ENCODE measurements at places on chromosomes 1 and 21.

DNA sequence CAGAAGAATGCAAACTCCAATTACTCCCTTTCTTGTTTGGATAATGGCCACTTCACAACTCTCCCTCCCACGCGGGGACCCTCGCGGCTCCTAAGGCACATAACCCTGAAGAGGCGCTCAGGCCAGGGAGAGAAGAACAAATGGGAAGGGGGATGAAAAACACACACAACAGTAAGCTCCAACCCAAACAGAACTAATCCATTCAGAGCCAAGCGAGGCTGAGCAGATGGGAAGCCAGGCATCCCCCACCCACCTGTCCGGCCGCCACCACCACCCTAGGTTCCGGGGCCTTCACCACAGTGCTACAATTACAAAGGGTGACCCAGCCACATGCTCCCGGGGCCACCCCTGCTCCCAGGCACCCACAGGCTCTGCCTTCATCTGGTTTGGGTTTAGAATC is 101.5 kb downstream of the MRPL37 start:
- DNase-seq, result no peak

DNA sequence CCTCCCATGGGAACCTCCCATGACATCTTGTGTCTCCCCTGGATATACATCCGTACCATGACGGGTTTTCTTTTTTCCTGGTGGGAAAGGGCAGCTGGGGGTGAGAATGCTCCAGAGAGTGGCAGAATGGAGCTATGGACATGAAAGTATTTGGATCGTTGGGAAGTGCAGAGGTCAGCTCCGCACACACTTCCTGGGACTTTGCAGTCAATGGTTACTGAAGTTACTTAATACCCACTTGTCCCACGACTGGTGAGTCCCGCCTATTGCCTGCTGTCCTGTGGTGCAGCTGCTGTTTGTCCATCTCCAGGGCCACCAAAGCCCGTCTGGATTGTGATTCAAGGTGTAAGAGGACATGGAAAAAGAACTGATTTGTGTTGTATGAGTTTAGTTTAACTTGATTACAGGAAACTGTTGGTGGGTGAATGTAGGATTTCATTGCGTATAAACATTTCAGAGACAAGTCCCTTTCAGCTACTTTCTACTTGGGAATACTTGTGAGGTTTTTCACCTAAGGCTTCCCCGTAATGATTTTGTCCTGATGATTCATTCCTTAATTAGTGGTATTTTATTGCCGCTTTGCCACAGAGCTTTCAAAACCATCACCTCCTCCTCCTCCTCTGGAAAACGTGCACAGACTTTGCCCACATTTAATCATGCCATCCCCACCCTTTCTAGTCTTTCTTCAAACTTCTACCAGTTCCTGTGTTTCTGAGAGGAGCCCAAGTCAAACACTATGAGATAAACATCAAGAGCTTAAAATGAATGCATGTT is 308.8 kb downstream of the KIF26B start:
- no peak for DNase-seq

DNA sequence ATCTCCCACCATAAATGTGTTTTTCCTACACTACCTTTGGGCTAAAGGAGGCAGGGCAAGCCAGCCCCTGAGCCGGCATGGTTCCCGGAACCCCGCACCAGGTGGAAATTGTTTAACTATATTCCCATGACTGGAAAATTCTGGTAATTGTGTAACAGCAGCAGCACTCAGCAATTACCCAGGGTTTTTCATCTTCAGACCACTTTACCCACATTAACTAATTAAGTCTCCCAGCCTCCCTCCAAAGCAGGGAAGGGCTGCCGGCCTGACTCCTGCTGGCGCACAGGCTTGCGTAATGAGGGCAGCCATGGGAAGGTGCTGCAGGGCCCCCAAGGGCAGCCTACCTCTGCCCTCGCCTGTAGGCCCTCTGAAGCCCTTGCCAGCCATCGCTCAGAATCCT is 140.7 kb upstream of the VAMP3 start:
- no peak for DNase-seq

DNA sequence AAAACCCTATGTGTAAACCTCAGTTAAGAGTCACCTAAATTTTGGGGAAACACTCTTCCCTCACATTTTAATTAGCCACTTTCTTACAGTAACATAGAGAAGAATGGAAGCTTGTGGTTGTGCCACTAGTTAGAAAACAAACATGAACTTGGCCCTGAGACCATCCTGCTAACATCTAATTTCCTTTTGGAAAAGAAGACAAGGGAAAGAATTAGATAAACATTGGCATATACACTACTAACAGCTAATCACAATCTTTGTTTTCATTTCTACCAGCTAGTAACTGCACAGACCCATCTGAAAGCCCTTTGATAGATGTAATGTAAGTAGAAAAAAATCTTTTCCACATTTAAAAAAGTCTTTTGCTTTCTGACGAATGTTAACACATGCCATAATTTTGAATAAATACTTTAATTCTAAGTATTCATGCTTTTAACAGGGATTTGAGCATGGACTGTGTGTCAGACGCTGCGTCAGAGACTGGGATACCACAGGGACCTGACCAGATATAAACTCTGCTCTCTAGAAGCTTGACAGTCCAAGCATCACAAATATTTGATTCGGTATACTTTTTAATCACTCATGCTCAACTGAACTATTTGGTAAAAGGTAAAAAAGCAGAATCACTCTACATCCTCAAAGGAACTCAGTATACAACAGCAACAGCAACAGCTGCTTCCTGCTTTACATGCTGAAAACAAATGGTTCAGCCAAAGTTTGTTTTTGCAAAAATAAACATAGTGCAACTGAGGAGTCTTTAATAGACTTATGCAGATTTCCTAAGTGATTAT is 30.2 kb downstream of the DPH5 start:
- no peak for DNase-seq

GRCh38 chr1:67787746-67788145 is 45.5 kb downstream of the GNG12 start:
- DNase-seq, result no peak

GRCh38 chr1:179034720-179035119 is 9.0 kb downstream of the FAM20B start:
- no peak for DNase-seq

DNA sequence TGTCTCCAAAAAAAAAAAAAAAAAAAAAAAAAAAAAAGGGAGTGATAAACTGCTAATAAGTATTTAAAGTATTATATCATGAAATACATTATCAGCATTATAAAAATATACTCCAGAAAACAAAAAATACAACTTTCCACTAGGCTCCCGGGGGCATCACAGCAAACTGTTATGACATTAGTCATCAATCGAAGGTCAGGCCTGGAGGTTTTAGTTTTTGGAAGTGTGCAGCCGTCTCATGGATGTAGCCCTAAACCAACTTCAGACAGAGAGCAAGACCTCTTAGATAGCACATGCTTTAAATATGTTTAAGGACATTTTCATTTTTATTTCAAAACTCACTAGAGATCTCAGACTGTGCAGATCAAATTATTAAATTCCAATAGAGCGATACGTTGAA is 106.3 kb downstream of the RERE start:
- DNase-seq, result no peak

- no peak for DNase-seq
Observed at GRCh38 chr1:48532976-48533375, 61.0 kb upstream of the SPATA6 start.

DNA sequence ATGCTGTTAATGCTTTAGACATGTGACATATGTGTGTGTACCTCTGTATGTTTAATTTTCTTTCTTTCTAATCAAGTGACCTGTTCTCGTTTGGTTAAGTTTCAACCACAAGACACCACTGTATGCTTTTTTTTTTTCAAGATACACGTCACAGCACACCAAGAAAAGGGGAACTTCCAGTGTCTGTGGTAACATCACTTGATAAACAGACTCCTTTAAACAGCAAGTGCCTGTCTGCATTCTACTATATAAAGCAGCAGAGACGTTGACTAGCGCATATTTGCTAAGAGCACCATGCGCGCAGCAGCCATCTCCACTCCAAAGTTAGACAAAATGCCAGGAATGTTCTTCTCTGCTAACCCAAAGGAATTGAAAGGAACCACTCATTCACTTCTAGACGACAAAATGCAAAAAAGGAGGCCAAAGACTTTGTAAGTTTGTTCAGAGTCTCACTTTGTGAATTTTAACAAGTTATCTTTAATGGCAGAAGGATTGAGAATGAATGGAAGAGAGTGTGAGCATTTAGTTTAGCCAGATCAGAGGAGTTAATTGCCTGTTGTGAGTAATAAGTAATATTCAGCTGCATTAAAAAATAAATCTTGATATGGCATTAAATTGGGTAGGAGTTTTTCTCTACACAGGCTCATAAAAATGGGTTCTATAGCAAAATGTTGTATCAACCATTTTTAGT is at the start of gene RGS1:
Gene RGS1, plus strand, starts transcription at position 275 of the 691 bp plus-strand sequence. Its CDS starts 20 bp downstream, at position 295.
- peak; percentile 41 for DNase-seq

- DNase-seq, result no peak
Observed at GRCh38 chr1:245829194-245829593, 674.4 kb downstream of the KIF26B start.

DNA sequence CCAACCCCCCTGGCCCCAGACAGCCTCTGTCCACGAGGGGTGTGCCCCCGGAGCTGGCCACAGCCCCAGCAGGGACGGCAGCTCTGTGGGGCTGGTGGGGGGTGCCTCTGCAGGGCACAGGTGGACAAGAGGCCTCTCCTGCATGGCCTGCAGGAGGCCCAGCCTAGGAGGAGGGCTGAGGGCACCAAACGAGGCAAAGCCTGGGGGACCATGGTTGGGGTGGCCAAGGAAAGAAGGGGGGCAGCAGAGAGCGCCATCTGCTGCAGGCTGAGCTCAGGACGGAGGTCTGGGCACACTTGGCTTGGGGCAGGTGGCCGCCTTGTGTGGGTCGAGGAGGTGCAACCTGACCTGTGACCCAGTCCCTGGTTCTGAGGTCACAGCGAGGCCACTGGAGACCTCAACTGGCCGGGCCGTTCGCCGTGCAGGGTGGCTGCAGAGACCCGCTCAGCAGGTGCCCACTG is 27.3 kb downstream of the RRP1 start:
- DNase-seq, result no peak

GRCh38 chr21:41520560-41521442 is 12.8 kb upstream of the TMPRSS2 start:
- DNase-seq, result no peak

- DNase-seq, result peak; percentile 28
Observed at GRCh38 chr1:84724128-84724860, 34.0 kb upstream of the SSX2IP start.

DNA sequence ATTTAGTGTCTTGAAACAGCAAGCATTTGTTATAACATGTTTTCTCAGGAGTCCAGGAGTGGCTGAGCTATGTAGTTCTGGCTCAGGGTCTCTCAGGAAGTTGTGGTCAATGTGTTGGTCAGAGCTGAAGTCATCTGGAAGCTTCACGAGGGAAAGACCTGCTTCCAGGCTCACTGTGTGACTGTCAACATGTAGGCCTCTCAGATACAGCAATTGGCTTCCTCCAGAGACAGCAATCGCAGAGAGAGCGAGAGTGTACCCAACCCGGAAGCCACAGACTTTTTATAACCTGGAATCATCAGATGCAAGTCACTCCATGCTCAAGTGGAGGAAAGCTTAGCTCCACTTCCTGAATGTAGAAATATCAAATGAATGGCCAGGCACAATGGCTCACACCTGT is 40.9 kb downstream of the TNFRSF9 start:
- no peak for DNase-seq

DNA sequence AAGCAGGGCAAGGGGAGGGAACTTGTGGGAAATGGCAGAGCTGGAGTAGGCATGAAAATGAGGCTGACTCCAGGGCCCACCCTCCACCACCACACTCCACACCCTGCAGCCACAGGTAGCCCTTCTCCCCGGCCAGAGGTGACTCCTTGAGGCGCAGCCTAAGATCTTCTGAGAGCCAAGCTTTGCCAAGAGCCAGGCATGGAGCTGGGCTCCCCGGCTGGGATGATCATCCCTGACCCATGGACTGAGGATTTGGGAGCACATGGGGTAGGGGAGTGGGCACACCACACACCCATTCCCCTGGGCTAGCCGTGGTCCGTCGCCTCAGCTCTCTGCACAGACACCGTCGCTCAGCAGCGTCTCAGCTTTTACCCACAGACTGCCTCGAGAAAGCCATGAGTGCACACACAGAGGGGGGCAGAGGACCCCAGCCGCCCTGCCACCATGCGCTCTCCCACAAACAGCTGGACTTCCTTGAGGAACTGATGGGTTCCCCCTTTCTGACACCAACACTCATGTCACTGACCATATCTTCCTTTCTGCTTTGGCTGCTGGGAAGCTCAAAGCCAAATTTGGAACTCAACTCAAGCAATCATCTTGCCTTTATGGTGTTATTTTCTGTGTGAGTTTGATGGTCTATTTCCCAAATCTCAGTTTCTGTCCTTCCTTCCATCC is 123.6 kb upstream of the RUNX3 start:
- DNase-seq, result no peak

DNA sequence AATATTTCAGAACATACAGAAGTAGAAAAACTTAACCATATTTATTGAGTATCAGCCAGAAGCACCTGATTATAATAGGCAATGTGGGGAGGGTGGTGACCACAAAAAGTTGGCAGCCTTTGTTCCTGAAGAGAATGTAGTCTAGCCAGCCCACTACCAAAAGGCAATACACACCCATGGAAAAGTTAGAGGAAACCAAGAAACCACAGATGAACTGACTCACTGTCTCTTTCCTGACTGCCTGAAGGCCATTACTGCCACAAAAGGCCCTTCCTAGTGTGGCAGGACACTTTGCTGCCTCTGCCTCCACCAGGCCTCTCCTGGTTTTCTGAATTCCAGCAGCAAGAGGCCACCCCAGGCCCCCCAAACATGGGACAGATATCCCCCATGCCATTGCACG is 14.6 kb upstream of the PROX1 start:
- DNase-seq, result no peak

GRCh38 chr1:212487286-212487685 is 54.6 kb downstream of the NENF start:
- DNase-seq, result no peak

DNA sequence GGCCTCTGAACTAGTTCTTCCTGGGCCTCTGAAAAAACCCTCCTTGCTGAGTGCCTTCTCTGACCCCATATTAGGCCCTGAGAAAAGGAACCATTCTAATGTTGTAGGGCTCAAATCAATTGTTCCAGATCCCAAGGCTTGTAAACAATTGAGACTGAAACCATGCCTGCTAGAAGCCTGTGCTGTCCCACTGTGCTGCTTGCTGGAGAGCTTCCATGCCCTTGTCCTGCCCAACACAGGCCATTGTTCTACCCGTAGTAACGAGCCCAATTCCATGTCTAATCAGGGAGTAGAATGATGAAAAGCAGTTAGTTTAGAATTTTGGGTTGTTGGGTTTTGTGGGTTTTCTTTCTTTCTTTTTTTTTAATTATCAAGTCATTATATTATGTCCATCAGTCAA is 47.4 kb downstream of the ZNF281 start:
- DNase-seq, result no peak

DNA sequence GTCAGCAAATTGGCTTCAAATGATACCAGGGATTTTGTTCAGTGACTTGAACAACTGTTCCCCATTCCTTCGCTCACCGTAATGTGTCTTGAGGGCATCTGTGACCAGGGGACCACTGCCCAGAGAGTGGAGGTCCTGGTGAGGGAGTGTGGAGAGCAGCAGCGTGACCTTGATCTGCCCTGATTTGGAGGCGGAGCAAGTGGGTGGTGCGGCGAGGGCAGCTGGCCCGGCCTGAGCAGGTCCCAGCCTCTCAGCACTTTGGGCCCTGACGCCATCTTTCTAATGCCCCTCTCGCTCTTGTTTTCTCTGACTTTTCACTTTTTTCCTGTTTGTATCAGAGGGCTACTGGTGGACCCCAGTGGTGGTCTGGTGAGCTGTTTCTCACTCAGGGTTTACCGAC is 31.1 kb downstream of the DIP2A start:
- no peak for DNase-seq

All from activated T-cell treated with anti-CD3 and anti-CD28 coated beads for 4 hours (primary cell).